ENCODE measurements at places on chromosomes 6 and 20. TPM values are rescaled to one million over a fixed set of nuclear protein-coding genes. Genes with fewer than 3 reads are reported as not detected.

GINM1 gene
- total RNA-seq = 64.8 TPM

MUCL3 gene
- total RNA-seq = not detected

MYL9 gene
- total RNA-seq = 86.5 TPM

DOK5 gene
- total RNA-seq = 10.2 TPM

OARD1 gene
- 19.5 TPM for total RNA-seq

SLC32A1 gene
- not detected for total RNA-seq

NRN1 gene
- total RNA-seq = 35.9 TPM

GRIK2 gene
- 7.8 TPM for total RNA-seq

RBBP8NL gene
- total RNA-seq = not detected

VWA7 gene
- total RNA-seq = 1.6 TPM

MUC21 gene
- total RNA-seq = not detected
